ENCODE measurements at places on chromosomes 5 and 9. TPM values are rescaled to one million over a fixed set of nuclear protein-coding genes. Genes with fewer than 3 reads are reported as not detected.

GRCh38 chr5:115342590-115343377 lies 46.3 kb upstream of the CCDC112 start:
- H3K27me3 ChIP-seq, result peaks cover 39% of the 10 kb centered on the region
- H3K4me3 ChIP-seq, result no peak overlapping the region
- H3K36me3 ChIP-seq, result no peaks in the 10 kb centered on the region
- no peak overlapping the region for H3K27ac ChIP-seq
- no peaks in the 10 kb centered on the region for H3K4me1 ChIP-seq

GRCh38 chr5:76999451-76999850 lies 30.8 kb upstream of the AGGF1 start:
- no peak for DNase-seq
- H3K4me1 ChIP-seq, result no peaks in the 10 kb centered on the region
- H3K27me3 ChIP-seq, result peaks cover 36% of the 10 kb centered on the region

GRCh38 chr5:135030123-135030955 lies 3.7 kb downstream of the PITX1 start:
- H3K27ac ChIP-seq, result no peak overlapping the region
- peak overlapping the region; percentile 54 for H3K4me3 ChIP-seq
- DNase-seq, result no peak

- no peak overlapping the region for H3K4me3 ChIP-seq
- no peaks in the 10 kb centered on the region for H3K36me3 ChIP-seq
- H3K27me3 ChIP-seq, result peaks cover 8% of the 10 kb centered on the region
- H3K27ac ChIP-seq, result no peak overlapping the region
Measured at GRCh38 chr5:112253478-112254250, 165.4 kb downstream of the EPB41L4A start.

GRCh38 chr9:13171261-13171660 lies 108.2 kb downstream of the MPDZ start:
- H3K4me1 ChIP-seq, result no peaks in the 10 kb centered on the region
- no peak for DNase-seq
- no peak overlapping the region for H3K27ac ChIP-seq

SH3TC2 gene
- 0.72 TPM for total RNA-seq

GRCh38 chr9:82252116-82252515 lies 263.5 kb downstream of the SPATA31D1 start:
- H3K36me3 ChIP-seq, result no peaks in the 10 kb centered on the region
- no peak for DNase-seq
- H3K27ac ChIP-seq, result no peak overlapping the region
- H3K4me3 ChIP-seq, result no peak overlapping the region

DNA sequence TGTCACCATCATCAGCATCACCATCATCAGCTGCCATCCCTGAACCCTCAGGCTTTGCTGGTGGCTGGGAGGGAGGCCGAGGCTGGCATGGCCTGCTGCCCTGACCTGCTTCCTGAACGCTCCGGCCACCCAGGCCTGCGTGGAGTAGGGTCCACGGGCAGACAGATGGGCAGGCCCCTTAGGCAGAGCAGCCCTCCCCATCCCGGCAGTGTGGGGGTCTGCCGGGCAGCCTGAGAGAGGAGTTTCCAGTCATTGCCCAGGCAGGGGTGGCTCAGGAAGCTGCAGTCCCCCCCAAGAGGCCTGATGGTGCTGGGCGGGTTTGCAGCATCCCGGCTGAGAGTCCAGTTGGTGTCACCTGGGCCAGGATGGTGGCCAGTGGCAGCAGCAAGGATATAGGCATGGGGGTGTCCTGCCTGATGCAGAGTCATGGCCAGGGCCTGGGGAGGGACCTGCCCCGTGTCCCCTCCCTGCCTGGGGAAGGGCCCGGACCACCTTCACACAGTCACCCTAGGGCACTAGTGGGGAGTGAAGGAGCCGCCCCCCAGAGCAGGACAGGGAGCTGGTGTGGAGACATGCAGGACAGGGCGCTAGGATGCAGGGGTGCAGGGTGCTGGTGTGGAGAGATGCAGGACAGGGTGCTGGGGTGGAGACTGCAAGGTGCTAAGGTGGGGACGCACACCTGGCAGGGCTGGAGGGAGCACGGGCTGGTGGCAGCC lies 7.7 kb upstream of the EGFL7 start:
- no peak overlapping the region for H3K4me3 ChIP-seq
- DNase-seq, result no peak
- peaks cover 2% of the 10 kb centered on the region for H3K36me3 ChIP-seq
- H3K27ac ChIP-seq, result no peak overlapping the region

GRCh38 chr5:115214541-115214940 lies 44.8 kb upstream of the TRIM36 start:
- H3K4me1 ChIP-seq, result peaks cover 4% of the 10 kb centered on the region
- no peaks in the 10 kb centered on the region for H3K27me3 ChIP-seq
- no peak overlapping the region for H3K27ac ChIP-seq
- H3K36me3 ChIP-seq, result peaks cover 2% of the 10 kb centered on the region

DNA sequence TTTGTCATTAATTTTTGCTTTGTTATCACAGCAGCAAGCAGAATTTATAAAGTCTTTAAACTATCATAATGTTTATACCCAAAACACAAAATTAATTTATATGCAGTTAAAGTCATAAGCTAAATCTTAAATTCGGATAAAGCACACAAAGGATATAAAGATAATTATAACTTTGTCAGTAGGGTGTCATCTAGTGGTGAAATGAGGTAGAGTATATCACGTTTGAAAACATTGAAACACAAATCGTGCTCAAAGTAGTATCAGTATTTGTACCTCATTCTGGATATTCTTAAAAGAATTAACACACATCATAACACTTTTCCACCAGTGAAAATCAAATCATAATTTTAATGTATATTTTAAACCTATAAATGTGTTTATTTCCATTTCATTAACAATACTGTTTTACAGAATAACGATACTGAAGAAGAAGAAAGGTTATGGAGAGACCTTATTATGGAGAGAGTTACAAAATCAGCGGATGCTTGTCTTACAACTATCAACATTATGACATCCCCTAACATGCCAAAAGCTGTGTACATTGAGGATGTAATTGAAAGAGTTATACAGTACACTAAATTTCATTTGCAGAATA lies 129.5 kb downstream of the NIPBL start:
- no peaks in the 10 kb centered on the region for H3K4me1 ChIP-seq
- DNase-seq, result no peak
- H3K27me3 ChIP-seq, result no peaks in the 10 kb centered on the region
- H3K27ac ChIP-seq, result no peak overlapping the region

TOR2A gene
- total RNA-seq, result 10.5 TPM

GRCh38 chr5:57503433-57503832 lies 20.8 kb upstream of the ACTBL2 start:
- peaks cover 26% of the 10 kb centered on the region for H3K27me3 ChIP-seq
- peaks cover 2% of the 10 kb centered on the region for H3K36me3 ChIP-seq
- H3K27ac ChIP-seq, result peak overlapping the region; percentile 74
- no peak for DNase-seq
- H3K4me3 ChIP-seq, result no peak overlapping the region

PCDHGB4 gene
- 0.08 TPM for total RNA-seq

DNA sequence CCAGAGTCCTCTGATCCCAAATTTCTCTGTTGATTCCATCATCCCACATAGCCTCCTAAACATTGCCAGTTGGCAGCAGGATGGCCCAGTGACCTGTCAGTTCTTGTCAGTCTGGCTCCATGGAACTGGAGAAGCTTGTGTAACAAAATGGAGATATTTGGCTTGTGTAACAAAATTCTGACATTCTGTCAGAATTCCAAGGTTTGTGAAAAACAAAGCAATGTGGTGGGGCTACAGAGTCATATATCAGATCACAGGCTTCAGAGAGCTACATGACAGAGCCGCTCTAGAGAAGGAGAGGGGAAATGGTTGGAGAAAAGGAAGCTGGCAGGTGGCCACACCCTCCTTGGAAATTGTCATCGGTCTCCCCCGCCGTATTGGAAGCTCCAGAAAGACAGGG lies 75.4 kb upstream of the MAN2A1 start:
- DNase-seq, result no peak
- H3K36me3 ChIP-seq, result no peaks in the 10 kb centered on the region
- peaks cover 7% of the 10 kb centered on the region for H3K27me3 ChIP-seq
- H3K4me1 ChIP-seq, result no peaks in the 10 kb centered on the region

- no peaks in the 10 kb centered on the region for H3K27me3 ChIP-seq
- H3K27ac ChIP-seq, result no peak overlapping the region
- no peaks in the 10 kb centered on the region for H3K4me1 ChIP-seq
- no peak overlapping the region for H3K4me3 ChIP-seq
Measured at GRCh38 chr9:112411626-112412027, 31.7 kb downstream of the HSDL2 start.

CDK7 gene
- 35.4 TPM for total RNA-seq

GPR21 gene
- not detected for total RNA-seq

PTGER4 gene
- total RNA-seq, result 339 TPM

- DNase-seq, result peak; percentile 62
- H3K4me3 ChIP-seq, result peak overlapping the region; percentile 96
- H3K4me1 ChIP-seq, result peaks cover 48% of the 10 kb centered on the region
- peaks cover 9% of the 10 kb centered on the region for H3K36me3 ChIP-seq
- peak overlapping the region; percentile 98 for H3K27ac ChIP-seq
Measured at GRCh38 chr9:129489838-129490582, 130.9 kb downstream of the C9orf50 start.

DNA sequence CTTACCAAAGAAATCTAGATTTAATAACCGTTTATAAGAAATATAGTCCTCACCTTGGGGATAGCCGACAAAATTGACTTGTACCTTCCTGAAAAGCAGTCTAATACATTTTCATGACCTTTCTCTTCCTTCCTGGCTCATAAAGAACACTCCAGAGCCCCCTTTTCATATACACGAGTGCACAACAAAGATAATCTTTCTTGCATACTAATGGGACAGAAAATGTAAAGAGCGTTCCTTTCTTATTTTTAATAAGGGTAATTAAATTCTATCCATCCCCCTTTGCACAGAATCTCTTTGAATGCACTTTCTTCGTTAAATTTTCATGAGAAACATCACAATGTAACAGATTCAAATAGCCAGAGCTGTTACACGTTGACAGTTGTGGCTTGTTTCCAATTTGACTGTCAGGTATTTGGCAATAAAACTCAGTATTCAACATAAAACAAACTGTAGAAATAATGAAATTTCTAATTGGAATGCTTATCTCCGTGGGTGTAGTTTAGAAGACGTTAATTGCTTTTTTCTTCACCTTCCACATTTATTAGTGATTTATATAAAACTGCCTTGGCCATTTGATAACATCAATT lies 732.3 kb upstream of the DMAC1 start:
- H3K4me3 ChIP-seq, result no peak overlapping the region
- no peak for DNase-seq
- no peaks in the 10 kb centered on the region for H3K4me1 ChIP-seq
- peaks cover 10% of the 10 kb centered on the region for H3K27me3 ChIP-seq
- H3K27ac ChIP-seq, result no peak overlapping the region

DNA sequence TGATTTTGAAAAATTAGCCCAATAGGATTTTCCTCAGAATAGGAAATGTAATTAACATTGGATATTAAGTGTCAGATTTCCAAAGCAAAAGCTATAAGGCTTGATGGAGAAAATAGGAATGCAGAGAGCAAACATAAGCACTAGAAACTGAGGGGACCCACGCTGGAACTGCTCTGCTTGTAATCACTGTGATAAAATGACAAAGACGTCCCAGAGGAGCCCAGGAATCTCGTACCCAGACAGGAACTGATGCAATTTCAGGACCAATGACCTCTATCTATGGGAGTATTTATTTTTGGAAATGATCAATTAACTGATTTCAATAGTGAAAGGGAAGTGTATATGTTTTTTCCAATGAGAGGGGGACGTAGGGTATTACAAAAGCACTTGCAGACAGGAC lies 714.5 kb upstream of the WWC1 start:
- peaks cover 42% of the 10 kb centered on the region for H3K27me3 ChIP-seq
- H3K27ac ChIP-seq, result no peak overlapping the region
- H3K4me1 ChIP-seq, result peaks cover 6% of the 10 kb centered on the region
- H3K4me3 ChIP-seq, result no peak overlapping the region
- H3K36me3 ChIP-seq, result no peaks in the 10 kb centered on the region

DNA sequence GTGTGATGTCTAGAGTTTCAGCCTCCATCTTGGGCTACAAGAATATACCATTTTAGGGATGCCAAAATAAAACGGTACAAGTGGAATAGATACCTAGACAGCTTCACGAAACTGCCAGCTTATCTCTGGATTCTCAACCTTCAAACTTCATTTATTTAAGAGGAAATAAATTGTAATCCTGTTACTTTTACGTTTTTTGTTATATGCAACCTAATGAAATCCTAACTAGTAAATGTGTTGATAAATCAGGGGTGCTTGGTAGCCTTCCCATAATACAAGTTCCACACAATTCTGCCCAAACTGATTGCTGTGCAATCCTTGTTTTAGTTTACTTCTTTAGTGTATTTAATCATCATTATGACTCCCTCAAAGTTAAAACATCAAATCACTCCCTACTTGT lies 75.5 kb downstream of the SSBP2 start:
- no peak overlapping the region for H3K4me3 ChIP-seq
- H3K4me1 ChIP-seq, result peaks cover 3% of the 10 kb centered on the region
- no peak for DNase-seq

DNA sequence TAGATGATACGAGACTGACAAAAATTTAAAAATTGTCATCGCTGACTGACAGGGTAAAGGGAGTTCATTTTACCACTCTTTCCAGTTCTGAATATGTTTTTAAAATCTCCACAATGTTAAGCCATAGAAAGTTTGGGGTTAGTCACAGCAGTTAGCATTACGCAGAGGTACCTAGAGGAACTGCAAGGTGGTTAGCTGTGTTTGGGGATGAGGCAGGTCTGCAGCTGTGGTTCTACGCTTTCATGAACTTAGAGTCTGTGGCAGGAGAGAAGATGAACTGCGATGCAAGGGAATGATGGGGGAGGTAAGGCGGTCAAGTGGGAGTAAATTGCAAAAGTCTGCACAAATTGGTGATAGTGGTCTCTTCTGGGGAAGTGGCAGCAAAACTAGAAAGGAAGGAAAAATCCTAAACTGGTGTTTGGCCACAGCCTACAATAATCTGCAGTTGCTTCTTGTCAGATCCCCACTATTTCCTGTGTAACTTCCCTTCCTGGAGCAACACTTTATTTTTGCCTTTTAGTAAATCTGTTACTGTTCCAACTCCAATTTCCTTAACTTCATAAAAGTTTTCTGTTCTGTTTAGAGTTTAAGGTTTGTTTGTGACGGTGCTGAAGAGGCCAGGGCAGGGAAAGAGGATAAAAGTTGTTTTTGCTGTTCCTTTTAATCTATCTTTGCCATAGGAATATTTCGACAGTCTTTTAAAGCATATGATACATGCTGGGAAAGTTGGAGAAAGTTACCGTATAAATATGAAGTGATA lies 38.6 kb upstream of the SNX2 start:
- H3K27ac ChIP-seq, result no peak overlapping the region
- H3K36me3 ChIP-seq, result no peaks in the 10 kb centered on the region
- peaks cover 2% of the 10 kb centered on the region for H3K4me1 ChIP-seq
- no peak for DNase-seq
- H3K27me3 ChIP-seq, result peaks cover 31% of the 10 kb centered on the region

PCDHGA11 gene
- not detected for total RNA-seq

- no peaks in the 10 kb centered on the region for H3K4me1 ChIP-seq
- H3K36me3 ChIP-seq, result no peaks in the 10 kb centered on the region
- peaks cover 10% of the 10 kb centered on the region for H3K27me3 ChIP-seq
- no peak overlapping the region for H3K27ac ChIP-seq
- H3K4me3 ChIP-seq, result no peak overlapping the region
Measured at GRCh38 chr5:14179446-14179845, 36.3 kb downstream of the TRIO start.
